ENCODE measurements at places on chromosomes 7 and 10. TPM values are rescaled to one million over a fixed set of nuclear protein-coding genes. Genes with fewer than 3 reads are reported as not detected.

NEUROD6 gene
- total RNA-seq = not detected

DNA sequence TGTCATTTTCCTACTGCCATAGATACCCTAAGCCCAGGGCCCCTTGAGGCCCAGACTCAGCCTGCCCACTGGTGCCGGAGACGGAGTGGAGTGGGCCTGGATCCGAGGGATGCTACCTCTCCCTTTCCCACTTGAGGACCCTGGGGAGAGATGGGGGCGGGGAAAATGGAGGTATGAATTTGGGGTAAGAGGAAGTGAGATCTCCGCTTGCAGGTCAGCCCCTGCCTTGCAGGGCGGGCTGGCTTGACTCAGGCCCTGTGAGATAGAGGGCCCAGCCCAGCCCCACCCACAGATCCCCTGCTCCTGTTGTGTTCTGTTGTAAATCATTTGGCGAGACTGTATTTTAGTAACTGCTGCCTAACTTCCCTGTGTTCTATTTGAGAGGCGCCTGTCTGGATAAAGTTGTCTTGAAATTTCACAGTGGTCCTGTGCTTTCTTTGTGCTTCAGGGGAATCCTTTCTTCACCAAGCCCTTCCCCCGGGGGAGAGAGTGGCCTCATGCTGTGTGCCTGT lies 13.2 kb downstream of the YKT6 start:
- H3K27ac ChIP-seq = peak overlapping the region; percentile 35
- H3K27me3 ChIP-seq = no peaks in the 10 kb centered on the region
- no peak overlapping the region for H3K4me3 ChIP-seq
- DNase-seq = peak; percentile 12
- H3K36me3 ChIP-seq = peaks cover 5% of the 10 kb centered on the region

ANKRD22 gene
- total RNA-seq = 0.63 TPM

CAPZA2 gene
- 122 TPM for total RNA-seq

GRCh38 chr10:46247181-46247475 lies 39.7 kb upstream of the ANTXRL start:
- no peak overlapping the region for H3K27ac ChIP-seq
- no peaks in the 10 kb centered on the region for H3K36me3 ChIP-seq
- H3K4me3 ChIP-seq = no peak overlapping the region
- DNase-seq = no peak

- H3K4me1 ChIP-seq = no peaks in the 10 kb centered on the region
- H3K4me3 ChIP-seq = no peak overlapping the region
- H3K36me3 ChIP-seq = no peaks in the 10 kb centered on the region
- DNase-seq = no peak
Measured at GRCh38 chr10:47435081-47435480, 48.8 kb downstream of the ANXA8 start.

LOXL4 gene
- 7.9 TPM for total RNA-seq

SPACDR gene
- 3.6 TPM for total RNA-seq

TRIM50 gene
- total RNA-seq = not detected
